ENCODE measurements at places on chromosomes 6 and 20.

- DNase-seq, result no peak
Measured at GRCh38 chr6:5178806-5179205, 81.9 kb downstream of the LYRM4 start.

DNA sequence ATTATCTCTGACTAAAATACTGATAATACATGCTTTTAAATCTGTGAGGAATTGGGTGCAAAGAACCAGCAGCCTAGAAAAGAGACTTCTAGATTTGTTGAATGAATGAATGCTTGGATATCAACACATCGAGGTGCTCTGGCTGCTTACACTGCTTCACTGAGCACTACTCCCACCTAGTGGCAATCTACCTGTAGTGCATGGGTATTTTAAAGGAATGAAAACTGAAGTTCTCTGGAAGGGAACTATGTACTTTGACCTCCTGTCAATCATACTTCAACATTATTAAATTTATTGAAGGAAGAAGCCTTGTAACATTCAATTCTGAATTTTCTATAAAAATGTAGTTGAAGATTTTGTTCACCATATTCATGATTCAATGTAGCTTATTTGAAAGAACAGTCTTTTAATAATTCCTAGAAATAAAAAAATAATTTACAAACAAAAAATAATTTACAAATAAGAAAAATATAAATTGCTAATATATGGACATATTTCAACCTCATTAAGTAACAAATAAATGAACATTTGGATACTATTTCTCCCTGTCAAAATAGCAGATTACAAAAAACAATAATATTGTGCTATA, 111.2 kb upstream of the MMS22L start:
- DNase-seq, result peak; percentile 14

DNA sequence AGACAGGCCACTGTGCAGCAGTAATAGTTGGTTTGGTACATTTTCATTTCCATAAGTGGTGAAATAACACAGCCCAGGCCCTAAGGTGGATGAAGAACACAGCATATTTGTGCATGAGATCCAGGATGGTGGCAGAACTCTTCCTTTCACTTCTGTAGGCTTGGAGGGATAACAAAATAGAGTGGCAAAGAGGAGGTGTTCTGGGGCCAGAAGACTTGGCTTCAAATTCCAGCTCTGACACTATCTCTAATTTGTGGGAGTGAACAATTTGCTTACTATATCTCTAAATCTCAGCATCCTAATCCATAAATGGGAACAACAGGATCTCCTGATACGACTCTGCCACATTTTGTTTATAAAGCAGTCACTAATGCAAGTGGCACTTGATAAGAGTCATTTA, 111.7 kb upstream of the FAM184A start:
- no peak for DNase-seq

DNA sequence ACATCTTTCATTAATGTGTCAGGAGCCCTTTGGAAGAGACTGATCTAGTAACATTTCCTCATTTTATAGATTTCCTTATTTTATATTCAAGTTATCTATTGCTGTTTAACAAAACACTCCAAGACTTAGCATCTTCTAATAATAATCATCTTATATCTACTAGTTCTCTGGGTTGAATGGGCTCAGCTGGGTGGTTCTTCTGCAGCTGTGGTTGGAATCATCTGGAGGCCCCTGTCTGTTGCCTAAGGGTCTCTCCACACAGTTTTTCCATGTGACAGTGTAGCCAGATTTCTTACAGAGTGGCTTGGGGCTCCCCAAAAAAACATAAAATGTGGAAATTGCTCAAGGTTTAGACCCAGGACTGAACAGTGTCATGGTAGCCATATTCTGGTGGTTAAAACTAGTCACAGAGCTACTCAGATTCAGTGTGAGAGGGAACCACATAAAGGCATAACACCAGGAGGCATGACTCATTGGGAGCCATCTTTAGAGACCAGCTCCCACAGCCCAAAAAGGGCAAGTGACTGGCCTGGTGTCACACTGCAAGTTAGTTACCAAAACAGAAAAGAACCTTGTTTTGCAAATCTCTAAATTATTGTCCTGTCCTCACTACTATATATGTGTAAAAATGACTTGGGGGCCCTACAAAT, 11.5 kb downstream of the SLC2A10 start:
- DNase-seq, result no peak

- no peak for DNase-seq
Measured at GRCh38 chr6:128252341-128253176, 267.8 kb downstream of the PTPRK start.

GRCh38 chr6:138988469-138988834, 399 bp upstream of the REPS1 start:
- DNase-seq, result no peak

GRCh38 chr6:15260099-15260821, 14.4 kb downstream of the JARID2 start:
- no peak for DNase-seq

DNA sequence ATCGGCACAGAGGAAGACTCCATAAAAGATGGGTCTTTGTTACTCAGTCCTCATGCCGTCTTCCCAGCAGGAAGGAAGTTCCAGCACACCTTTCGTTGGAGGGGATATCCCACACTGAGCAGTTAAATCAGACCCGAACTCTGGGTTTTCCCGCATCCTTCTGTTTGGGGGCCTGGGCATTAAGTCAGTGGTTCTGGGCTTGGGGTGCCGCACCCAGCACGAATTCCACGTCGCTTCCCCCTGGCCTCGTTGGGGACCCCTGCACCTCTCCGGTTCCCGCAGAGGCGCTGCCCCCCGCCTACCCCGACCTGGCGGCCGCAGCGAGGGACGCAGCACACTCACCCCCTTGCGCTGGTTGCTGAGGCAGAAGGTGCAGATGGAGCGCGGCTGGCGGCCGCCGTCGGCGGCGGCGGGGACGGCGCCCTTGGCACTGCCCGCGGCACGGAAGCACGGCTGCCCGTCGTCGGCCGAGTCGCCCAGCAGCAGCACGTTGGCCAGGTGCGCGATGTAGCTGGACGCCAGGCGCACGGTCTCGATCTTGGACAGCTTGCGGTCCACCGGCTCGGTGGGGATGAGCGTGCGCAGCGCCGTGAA, 641 bp downstream of the TCF15 start:
- no peak for DNase-seq

- DNase-seq, result no peak
Measured at GRCh38 chr6:125781314-125781868, 9.4 kb upstream of the NCOA7 start.

- no peak for DNase-seq
Measured at GRCh38 chr20:14744723-14745122, 407.3 kb upstream of the FLRT3 start.

- DNase-seq, result no peak
Measured at GRCh38 chr20:58224097-58224496, 4.4 kb downstream of the ANKRD60 start.

DNA sequence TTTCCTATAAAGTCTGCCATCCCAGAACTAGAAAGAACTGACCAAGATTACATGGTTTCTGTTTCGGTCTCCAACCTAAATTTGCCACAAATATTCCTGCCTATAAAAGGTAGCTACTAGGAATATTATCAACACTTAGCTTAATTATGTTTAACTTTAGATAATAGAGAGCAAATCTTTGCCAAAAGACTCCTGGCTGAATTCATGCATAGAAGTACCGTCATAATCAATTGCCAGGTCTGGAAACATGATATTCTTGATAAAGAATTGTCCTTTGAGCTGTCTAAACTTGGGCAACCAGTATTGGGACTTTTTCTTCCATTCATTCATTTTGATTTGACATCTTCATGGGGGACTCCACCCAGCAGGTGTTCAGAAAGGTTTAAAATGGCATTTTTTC, 22.4 kb downstream of the CALHM6 start:
- no peak for DNase-seq

GRCh38 chr20:43955062-43955749, 40.6 kb downstream of the TOX2 start:
- peak; percentile 81 for DNase-seq

DNA sequence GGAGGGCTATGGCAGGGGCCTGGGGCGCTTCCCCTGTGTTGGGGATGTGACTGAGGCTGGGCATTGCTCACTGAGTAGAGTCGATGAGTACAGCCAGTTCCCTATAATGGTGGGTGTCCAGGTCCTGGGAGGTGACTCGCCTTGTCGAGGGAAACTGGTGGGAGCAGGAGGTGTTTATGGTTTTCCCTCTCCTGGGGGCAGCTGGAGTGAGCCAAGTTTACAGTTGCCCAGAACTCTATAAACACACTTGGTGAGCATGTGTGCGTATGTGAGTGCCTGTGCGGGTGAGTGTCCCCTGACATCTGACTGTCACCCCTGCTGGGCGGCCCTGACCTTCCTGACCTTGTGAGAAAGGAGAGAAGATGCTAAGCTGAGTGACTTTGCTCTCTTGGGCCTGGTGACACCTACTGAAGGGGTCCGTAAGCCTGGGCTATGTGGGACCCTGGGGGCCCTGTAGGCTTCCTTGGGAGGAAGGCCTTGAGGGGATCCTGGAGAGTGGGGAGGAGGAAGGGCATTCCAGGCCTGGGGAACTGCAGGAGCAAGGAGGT, 65.9 kb downstream of the VEGFA start:
- no peak for DNase-seq

- DNase-seq, result no peak
Measured at GRCh38 chr20:61113731-61114130, 138.3 kb upstream of the CDH4 start.

DNA sequence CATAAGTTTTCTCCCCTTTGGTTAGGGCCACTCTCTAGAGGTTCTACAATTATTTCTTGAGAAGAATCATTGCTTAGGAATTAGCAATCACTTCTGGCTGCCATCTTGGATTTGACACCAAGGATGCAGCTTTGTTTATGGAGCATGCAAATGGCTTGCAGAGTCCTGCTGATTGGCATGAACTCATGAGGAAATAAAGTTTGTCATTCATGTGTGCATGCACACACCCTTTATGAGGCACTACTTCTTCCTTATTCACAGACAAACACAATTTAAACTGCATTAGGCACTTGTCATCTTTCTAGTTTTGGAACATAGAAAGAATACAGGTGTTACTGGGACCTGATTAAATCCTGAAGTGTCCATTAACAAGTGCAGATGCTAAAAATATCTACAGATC, 42.5 kb upstream of the HIVEP2 start:
- no peak for DNase-seq

GRCh38 chr20:48784273-48784641, 43.5 kb downstream of the PREX1 start:
- DNase-seq, result no peak

GRCh38 chr20:3702611-3703391, 9.6 kb downstream of the SIGLEC1 start:
- no peak for DNase-seq

GRCh38 chr6:111069382-111070104, 17.8 kb upstream of the SLC16A10 start:
- no peak for DNase-seq

DNA sequence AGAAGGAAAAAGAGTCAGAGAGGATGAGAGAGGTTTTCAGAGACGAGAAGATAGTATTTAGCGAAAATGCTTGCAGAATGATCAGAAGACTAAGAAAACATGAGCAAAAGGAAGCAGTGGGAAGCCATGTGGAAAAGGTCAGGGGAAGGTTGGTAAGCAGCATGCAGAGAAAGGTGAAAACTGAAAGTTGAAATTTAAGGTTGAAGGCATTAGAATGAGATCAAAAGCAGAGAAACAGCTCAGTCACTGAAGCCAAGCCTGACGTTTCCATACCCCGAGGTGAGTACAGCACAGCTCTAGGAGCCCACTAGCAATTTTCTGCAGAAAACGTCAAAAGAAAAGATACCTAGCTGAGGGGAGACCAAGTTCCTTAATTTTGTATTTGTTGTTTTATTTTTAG, 19.1 kb upstream of the TFB1M start:
- DNase-seq, result no peak

DNA sequence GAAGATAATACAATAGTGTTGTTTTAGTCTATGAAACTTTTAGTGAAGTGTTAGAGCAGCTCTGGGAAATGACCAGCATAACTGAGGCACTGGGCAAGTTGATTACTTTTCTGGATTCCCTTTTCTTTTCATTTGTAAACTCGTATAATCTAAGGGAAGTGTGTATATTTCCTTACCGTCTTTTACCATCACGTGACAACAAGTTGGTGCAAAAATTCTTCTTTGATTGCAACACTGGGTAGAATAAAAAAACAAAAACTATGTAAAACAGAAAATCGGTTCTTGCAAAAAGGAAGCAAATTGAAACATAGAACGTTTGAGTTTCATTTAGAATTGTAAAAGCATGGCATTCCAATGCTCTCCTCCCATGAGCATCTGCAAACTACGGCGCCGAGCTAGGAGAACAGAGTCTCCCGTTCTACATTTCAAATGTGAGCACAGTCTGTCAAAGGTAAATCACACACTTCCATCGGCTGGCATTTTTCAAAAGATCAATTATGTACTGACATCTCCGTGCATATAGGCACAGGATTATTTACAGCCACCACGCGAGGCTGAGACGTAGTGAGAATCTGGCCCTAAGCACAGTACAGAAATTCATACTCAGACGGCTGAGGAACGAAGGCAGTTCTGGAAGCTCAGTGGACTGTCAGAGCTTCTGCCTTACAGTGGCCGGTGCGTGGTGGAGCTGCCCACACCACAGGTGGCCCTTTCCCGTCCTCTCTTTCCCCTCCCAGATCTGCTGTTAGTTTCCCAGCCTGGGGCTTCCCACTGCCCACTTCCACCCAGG, 314.0 kb downstream of the BMP7 start:
- no peak for DNase-seq

DNA sequence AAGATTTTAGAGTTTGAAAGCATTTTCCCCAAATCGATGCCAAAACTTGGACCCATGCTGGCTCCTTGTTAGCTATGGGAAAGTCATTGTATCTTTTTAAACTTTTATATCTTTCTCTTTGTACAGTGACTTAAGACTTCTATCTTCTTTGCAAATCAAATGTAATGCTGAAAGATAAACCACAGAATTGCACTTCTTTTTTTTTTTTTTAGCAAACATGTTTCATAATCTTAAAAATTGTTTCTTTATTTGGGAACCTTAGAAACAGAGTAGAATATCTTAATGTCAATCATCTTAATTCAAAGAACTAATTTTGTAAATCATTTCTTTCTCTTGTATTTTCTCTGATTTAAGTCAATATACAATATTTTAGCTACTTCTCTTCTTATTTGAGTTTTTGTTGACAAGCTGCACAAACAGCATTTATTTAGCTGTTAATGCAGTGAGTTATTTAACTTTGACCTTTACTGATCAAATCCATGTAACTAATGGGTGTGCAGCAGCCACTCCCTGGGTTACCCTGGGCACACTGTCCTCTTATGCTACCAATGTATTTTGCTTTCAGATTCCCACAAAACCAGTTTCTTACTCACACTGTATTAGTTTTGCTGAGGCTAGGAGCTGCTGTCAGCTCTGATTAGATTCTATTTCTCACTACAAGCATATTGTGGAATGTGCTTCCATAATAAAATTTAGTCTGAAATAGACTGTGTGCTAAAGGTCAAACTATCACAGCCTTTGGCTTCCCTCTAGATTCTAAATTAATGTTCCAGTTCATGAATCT, 279.6 kb downstream of the ADGB start:
- DNase-seq, result no peak

All from hepatic stellate cell (primary cell).